Hypothalamus (tissue), 51 donors: ENCODE measurements at places on chromosomes 16 and 17.

DNA sequence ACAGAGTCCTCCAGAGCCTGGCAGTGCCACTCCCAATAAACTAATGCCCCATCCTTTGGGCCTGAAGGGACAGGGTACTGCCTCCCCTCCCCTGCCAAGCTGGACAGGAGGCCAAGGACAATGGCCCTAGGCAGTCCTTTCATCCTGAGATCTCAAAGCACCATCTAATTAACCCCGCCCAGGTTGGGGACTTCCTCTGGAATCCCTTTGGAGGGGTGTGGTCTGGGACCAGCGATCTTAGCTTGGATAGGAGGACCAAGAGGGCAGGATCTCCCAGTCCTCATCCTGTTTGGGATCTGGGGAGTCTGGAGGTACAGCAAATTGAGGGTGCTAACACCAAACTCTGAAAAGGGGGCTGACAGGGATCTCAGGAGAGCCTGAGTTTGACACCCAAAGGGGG is 18.2 kb upstream of the SP6 start:
- DNase-seq, result no peak

- no peak for DNase-seq
Observed at GRCh38 chr17:4221899-4222659, 41.7 kb downstream of the ANKFY1 start.

- DNase-seq, result no peak
Observed at GRCh38 chr16:29310852-29311314, 95.6 kb downstream of the NPIPB11 start.

DNA sequence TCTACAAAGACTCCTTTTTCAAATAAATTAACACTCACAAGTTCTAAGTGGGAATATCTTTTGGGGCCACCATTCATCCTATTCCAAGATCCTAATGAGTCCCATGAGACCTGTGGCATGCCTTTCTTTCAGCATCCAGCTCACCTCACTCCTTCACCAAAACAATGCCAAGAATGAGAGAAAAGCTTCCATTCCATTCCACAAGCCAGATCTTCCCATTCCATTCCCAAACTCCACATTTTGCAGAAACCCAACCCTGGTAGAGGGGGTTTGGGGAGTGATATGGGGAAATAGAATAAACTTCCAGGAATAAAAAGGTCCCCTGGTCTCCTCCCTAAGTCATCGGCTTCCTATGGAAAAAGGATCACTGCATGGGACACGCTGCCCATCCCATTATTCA is 392.2 kb downstream of the NPIPA8 start:
- DNase-seq, result no peak

DNA sequence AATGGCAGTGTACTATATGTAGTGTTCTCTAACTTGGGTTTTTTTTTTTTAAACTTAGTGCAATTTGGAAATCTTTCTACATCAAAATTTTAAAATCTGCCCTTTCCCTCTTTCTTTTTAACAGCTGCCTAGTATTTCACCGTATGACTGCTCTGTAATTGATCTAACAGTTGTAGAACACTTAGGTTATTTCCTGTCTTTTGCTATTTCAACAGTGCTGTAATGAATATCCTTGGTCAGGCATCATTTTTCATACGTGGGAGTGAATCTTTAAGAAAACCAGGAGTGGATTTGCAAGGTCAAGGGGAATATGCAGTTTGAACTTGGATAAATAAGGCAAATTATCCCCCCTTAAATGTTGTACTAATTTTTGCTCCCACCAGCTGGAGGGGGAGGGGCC is 3.8 kb downstream of the NLRC5 start:
- no peak for DNase-seq

GRCh38 chr17:44828919-44829522 is 1.1 kb downstream of the GJC1 start:
- no peak for DNase-seq

DNA sequence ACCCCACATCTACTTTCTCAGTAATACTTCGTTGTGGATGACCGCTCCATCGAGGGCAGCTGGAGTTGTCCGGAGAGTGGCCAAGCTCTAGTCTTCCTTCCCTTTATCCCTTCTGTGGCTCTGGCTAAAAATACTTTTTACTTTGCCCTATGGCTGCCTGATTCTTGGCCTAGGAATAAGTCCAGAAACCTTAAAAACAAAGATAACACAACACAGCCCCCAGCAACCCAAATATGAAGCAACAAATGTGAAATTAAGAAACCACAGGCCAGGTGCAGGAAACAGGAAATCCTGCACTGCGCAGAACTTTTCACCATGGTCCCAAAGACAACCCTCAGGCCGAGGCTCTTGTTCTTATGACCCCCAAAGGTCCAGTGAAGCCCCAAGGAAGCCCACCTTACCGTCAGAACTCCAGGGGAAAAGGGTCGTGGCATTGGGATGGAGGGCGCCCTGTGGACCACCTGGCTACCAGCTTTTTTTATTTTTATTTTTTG is 26.0 kb downstream of the TK2 start:
- no peak for DNase-seq

- DNase-seq, result no peak
Observed at GRCh38 chr17:28524476-28525424, 18.6 kb downstream of the FOXN1 start.

DNA sequence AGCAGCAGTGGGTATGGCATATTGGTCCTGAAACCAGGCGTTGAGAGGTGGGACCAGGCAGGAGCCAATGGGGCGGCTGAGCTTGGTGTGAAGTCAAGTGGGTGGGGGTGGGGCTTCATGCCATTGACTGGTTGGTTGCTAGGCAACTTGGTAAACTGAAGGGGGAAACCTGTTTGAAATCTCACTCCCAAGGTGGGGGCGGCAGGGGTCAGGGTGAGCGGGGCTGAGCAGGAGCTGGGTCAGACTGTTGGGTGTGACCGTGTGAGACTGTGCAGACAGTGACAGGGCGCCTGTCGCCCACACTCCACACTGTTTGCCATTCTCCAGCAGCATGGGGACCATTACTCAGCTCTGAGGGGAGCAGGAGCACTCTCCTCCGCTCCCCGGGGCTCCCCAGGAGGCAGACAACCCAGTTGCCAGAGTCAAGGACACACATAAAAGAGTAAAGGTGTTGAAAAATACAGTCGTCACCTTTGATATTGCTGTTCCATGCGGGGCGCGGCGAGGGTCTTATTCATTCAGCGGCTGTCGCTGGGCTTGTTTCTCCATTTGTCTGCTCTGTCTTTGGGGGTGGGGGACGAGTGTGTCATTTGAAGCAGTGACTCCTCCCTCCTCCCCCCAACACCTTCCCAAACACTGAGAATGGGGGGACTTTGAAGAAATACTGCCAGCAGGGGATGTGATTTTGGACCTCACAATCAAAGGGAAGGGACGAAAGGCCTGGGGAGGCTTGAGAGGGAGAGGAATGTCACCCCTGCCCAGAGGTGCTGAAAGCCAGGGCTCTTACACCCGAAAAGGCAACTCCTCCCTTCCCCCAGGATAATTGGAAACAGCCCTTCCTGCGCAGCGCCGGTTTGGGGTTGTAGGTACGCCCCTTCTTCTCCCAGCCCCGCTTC is 1.2 kb upstream of the EFNB3 start:
- DNase-seq, result no peak
